ENCODE measurements at places on chromosomes 7 and 10.

GRCh38 chr7:148402159-148402558 is 188.4 kb upstream of the C7orf33 start:
- no peak for DNase-seq

DNA sequence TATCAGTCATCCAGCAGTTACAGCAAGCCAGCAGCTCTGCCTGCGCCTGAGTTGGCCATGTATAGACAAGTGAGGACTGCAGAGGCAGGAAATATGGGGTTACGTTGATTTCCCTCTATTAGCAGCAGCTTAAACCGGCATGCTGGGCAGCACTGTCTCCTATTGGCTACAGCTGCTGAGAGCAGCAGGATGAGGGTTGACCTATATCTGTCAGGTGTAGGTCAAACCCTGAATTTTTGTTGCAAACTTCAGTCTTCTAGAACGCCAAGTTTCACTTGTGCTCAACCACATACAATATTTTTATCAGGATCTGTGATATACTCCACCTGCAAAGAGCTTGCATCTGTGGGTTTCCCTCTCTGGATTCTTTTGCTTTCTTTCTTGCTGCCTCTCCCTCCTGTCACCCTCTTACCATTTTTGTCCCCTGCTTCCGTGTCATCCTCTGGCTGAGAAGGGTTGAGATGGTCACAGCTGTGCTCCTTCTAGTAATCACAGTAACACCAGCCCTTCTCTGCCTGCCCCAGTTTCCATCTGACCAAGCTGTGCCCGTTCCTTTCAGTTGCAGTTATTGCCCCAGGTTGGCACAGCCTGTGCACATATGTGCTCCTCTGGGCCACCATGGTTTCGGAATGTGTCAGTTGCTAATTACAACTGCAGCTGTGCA is 23.8 kb upstream of the GLCCI1 start:
- no peak for DNase-seq

DNA sequence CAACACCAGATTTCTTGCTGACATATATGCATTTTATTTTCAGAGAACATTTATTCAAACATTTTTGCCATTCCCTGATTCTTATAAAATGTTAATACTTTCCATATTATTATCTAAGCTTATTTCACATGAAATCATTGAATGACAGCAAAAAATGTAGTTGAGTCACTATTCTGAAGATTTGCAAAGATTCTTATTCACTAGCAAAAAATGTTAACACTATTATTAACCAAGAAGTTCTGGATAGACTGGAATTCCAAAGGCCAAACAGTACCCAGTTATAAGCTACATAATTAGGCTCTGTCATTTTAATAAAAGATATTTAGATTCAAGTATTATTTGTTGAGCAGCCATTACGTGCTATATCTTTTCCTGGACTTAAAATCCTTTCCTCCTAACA is 4.3 kb downstream of the GSTO2 start:
- no peak for DNase-seq

DNA sequence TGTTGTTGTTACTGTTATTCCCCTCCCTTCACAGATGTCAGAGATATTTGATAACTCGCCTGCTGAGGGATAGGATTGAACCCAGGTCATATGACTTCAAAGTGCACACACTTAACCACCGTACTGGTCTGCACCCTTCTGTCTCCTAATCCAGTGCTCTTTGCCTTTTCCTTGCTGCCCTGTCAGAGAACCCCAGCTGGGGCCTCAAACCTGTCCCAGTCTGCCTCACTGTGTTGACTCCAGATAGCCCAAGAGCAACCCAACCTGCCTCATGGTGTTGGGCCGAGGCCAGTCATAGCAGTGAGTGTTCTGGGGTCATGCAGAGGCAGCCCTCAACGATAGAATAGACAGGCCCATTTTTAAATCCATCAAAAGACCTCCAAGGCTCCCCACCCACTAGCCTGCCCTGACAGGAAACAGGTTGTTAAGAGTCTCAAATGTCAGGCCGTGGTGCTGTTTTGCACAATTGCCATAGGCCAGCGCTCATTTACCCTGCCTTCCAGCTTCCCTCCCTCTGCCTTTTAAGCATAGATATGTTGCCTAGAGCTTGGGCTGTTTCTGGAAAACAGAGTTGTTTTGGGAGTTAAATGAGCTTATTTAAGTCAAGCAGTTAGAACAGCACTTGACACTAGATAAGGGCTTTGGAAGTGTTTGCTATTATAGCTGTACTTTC is 37.0 kb upstream of the PDCD4 start:
- no peak for DNase-seq

- DNase-seq = peak; percentile 49
Measured at GRCh38 chr7:50552921-50553320, 12.3 kb downstream of the DDC start.

- no peak for DNase-seq
Measured at GRCh38 chr7:73936967-73937366, 76.0 kb downstream of the TMEM270 start.
